NCI-H526 treated with DMSO at 0.1 percent for 48 hours (cell line): ENCODE measurements at places on chromosomes 5 and 9.

GRCh38 chr9:89464300-89464901 lies 33.5 kb downstream of the SEMA4D start:
- DNase-seq = no peak

DNA sequence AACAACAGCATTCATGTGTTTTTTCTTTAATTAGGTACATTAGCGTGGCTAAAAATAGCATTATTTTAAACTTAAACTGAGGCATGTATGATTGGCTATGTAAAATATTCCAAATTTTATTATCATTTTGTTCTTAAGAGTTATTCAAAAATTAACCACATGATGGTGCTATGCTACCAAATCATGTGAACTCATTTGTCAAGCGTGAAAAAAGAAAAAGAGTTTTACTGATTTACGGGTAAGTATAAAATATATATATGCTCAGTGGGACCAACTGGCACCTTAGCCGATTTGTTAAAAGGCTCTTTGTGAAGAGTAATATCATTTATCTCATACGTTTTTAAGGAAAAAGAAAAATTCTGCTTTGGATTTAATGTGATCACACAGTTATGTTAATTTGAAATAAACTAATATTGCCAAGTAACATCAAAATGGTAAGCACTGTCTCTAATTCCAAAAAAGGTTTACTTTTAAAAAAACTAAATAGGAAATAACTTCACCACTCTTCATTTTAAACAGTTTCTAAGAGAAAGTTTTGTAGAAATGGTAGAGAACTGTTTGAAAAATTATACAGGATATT lies 1042.3 kb downstream of the CDH12 start:
- peak; percentile 8 for DNase-seq

DNA sequence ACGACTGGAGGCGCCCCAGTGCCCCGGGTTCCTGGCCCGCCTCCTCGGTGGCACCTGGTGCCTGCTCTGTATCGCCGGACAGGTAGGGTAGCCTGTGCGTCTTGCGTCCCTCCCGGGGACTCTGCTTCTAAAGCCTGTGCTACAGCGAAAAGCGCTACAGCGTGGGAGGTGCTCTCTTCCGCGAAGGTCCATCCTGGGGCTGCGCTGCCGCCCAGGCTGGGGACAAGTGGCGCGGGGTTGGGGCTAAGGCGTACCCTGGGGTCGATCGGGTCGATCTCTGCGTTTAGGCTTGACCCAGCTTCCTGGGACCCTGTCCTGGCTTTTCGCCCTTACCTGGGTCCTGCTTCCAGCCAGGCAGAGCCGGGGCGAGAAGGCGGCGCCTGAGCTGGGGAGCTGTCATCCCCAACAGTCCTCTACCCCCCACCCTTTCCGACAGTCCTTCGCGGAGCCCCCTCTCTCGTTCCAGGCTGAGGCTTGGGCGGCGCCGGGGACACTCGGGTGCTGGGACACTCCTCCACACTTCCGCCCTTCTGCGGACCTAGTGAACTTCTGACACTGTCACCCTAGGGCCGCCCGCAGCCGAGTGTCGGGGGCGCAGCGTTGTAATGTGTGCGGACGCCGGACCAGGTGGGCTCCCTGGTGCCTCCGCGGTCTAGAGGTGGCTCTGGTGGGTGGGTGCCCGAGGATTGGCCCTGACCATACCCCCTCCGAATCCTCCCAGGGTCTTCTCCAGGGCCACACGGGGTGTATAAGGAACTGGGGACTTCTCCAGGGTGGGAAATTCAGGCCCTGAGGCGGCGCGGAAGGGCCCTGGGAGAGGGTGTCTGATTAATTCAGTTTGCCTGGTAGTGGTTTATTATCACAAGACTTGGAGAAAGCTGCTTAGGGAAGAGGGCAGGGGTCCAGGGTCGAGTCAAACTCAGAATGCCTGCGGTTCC lies 328.2 kb downstream of the SH3GL2 start:
- DNase-seq = no peak

GRCh38 chr5:132889501-132889900 lies 16.0 kb downstream of the LEAP2 start:
- DNase-seq = no peak

DNA sequence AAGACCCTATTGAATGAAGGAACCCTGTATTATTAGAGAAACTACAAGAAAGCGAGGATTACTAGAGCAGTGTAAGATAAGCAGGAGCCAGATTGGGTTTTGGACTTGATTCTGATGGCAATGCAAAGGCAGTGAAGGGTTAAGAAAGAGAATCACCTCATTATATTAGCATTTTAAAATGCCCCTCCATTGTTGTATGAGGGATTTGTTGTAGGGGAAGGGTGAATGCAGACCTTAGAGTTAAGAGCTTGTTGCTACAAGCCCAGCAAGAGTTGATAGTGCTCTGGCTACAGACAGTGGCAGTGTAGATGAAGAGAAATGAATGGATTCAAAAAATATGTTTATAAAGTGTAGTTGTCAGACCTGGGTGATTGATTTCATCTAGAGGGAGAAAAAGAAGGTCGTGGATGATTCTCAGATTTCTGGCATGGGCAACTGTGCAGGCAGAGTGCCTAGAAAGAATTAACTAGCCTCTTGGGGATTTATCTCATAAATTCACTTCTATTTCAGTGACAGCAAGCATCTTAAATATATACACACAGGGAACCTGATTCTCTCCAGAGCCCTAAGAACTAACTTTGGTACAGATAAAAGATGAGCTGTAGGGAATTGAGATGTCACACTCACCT lies 344.8 kb downstream of the ARRDC3 start:
- no peak for DNase-seq

GRCh38 chr5:112342389-112342788 lies 76.7 kb downstream of the EPB41L4A start:
- DNase-seq = no peak

GRCh38 chr9:133380734-133381133 lies 4.6 kb downstream of the STKLD1 start:
- no peak for DNase-seq

DNA sequence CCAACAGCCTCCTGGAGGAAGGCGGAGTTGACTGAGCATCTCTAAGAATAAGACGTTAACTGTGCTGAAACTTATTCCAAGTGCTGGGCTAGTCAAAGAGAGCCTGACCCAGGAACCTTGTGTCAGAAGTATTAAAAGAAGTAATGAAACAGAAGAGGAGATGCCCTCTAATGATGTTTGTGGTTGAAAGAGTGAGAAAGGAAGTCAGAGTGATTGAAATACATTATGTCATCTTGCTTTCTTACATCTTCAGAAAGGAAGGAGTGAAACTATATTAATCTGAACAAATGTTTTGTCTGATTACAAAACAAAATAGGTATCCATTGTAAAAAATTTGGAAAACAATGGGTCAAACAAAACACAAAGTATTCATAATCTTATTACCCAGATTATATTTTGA lies 460.7 kb downstream of the NTRK2 start:
- DNase-seq = no peak

GRCh38 chr9:35980289-35981011 lies 22.5 kb upstream of the OR2S2 start:
- no peak for DNase-seq

GRCh38 chr5:11384441-11385250 lies 519.6 kb downstream of the CTNND2 start:
- peak; percentile 67 for DNase-seq

GRCh38 chr5:136174021-136174659 lies 18.8 kb downstream of the SMIM32 start:
- DNase-seq = peak; percentile 11

- DNase-seq = peak; percentile 85
Measured at GRCh38 chr9:23539311-23539710, 286.7 kb downstream of the ELAVL2 start.

DNA sequence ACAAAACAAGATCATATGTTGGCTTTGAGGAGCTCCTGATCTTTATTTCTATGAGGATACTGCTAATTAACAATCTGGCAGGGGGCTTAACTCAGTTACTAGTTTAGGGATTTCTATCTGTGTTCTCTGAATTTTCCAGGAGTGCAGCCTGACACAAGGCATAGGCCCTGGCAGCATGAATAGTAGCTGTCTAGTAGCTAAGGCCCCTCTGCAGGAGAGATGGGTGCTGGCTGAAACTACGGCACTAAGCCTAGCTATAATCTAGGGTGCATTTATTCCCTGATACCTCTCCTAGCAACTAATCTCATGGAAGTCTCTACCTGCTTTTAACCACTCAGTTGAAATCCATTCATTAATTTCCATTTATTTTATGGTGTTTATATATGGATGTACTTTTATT lies 268.2 kb downstream of the TMEM232 start:
- no peak for DNase-seq

- no peak for DNase-seq
Measured at GRCh38 chr5:83724001-83724400, 3.3 kb upstream of the HAPLN1 start.

DNA sequence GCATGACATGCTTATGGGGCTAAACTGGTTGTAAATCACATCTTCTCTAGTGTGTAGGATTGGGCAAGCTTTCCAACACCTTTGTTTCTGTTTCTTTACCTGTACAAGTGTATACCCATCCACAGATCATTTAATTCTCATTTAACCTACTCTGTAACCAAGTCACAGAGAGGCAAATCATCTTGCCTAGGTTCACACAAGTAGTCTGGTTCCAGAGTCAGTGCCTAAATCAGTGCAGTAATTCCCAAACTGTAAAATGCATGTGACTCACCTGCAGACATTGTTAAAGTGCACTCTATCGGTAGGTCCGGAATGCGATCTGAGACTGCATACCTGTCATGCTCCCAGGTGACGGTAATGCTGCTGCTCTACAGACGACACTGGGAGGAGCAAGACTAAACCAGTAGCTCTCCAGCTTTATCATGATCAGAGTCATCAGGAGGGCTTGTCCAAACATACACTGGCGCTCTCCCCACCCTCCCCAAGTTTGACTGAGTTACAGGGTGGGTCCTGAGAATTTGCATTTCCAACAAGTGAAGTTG lies 107.9 kb upstream of the FREM1 start:
- no peak for DNase-seq

GRCh38 chr5:153896117-153896516 lies 142.6 kb downstream of the FAM114A2 start:
- peak; percentile 86 for DNase-seq

DNA sequence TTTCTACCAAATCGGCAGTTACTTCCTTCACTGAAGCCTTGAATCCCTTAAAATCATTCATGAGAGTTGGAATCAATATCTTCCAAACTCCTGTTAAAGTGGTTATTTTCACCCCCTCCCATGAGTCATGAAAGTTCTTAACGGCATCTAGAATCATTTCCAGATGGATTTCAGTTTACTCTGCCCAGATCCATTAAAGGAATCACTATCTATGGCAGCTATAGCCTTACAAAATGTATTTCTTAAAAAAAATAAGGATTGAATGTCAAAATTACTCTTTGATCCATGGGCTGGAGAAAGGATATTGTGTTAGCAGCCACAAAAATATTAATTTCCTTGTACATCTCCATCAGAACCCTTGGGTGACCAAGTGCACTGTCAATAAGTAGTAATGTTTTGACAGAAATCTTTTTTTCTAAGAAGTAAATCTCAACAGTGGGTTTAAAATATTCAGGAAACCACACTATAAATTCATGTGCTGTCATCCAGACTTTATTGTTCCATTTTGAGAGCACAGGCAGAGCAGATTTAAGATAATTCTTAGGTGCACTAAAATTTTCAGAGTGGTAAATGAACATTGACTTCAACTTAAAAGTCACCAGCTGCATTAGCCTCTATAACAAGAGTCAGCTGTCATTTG lies 767.7 kb downstream of the DTWD2 start:
- DNase-seq = no peak

GRCh38 chr9:29826421-29826820 lies 2253.1 kb upstream of the C9orf72 start:
- no peak for DNase-seq

- DNase-seq = no peak
Measured at GRCh38 chr5:9834871-9835770, 205.0 kb upstream of the TAS2R1 start.

DNA sequence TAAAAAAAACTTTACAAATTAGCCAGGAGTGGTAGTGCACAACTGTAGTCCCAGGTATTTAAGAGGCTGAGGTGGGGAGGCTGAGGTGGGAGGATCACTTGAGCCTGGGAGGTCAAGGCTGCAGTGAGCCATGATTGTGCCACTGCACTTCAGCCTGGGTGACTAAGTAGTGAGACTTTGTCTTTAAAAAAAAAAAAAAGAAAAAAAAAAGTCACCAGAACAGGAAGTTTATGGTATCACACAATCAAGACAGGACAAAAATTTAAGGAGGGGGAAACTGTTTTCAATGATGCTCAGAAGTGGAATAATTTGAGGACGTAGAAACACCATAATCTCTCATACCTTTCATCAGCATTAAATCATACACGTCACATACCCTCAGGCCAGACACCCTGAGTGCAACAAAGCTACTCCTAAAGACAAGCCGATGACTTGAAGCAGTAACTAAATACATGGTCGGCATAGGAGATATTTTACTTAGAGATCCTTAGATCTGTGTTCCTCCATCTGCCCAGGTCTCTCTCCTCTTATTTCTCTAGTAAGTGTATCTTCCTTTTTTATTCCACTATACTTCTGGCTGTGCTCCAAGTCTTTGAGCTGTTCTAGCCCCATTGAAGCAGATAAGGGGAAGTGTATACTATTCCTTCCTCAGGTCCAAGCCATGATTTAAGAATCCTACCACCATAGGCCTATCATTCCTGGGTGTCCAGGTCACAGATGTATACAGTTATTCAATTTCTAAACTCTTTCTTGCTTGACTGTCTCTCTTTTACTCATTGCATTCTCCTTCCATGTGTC lies 91.3 kb upstream of the APC start:
- no peak for DNase-seq

GRCh38 chr5:10418654-10419345 lies 22.9 kb upstream of the ROPN1L start:
- no peak for DNase-seq

- no peak for DNase-seq
Measured at GRCh38 chr9:127867356-127868277, 9.9 kb downstream of the AK1 start.

- no peak for DNase-seq
Measured at GRCh38 chr9:28190981-28191380, 617.7 kb upstream of the C9orf72 start.
